CD4-positive, alpha-beta T cell treated with Interleukin-4 for 4 hours (primary cell): ENCODE measurements at places on chromosomes 5 and 9.
A peak's percentile ranks its signal among the peaks of the same experiment; 100 is the strongest.

DNA sequence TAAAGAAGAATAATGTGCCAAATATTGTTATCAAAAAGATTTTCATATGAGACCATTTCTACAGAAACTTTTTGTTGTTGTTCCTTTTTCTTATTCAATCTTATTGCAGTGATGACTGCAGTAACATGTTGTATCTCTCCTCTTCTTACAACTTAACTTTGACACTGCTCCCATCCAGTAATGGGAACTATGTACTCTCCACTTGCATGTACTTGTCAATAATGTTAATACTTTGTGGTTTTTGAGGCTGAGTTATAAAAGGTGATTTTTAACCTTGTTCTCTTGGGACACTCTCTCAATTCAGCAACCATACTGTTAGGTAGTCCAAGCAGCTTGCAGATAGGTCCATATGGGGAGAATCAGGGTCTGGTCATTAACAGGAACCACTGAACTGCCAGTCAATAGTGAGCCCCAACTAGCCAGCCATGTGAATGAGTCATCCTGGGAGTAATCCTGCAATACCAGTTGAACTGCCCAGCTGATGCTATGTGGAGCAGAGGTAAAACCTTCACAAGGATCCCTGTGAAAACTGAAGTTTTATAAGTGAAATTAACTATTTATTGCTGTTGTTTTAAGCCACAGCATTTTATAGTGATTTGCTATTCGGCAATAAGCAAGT is 199.6 kb upstream of the DAB2 start:
- DNase-seq: no peak

- no peak for DNase-seq
These were observed 77.8 kb downstream of the TENT4A start for GRCh38 chr5:6791031-6791430.

GRCh38 chr9:133304477-133305377 is 29.7 kb upstream of the ABO start:
- DNase-seq: no peak

- no peak for DNase-seq
These were observed 11.4 kb upstream of the NDST1 start for GRCh38 chr5:150496534-150496933.

DNA sequence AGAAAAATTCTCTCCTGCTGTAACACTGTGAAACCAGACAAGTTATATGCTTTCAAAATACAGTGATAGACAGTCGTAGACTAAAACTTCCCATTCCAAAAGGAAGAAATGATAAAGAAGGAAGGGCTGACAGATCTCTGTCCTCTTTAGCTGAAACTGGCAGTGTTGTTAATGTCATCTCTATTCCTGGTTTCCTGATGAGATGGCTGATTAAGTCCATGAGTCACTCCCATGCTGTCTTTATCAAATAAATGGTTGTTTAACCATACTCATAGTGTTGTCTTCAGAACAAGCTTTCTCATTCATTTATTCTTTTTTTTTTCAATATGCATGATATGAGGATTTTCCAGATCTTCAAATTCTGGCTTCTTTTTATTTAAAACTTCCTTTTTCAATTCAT is 952.2 kb upstream of the WWC1 start:
- no peak for DNase-seq

- DNase-seq: no peak
These were observed 32.0 kb upstream of the ITGA2 start for GRCh38 chr5:52956915-52957747.

DNA sequence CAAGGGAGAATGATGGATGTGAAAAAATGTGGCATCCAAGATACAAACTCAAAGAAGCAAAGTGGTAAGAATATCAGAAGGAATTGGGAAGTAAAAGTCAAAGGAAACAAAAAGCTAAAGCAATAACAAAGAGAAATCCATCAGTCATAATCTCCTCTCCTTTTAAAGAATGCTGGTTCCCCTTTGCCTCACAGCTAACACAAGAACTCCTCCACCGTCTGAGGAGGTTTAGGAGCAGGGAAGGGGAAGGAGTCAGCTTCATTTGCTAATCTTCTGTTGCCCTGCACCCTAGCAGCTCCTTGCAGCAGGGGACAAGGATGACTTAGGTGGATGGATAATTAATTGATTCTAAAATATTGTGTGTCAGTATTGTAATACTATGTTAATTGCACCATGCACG is 16.4 kb downstream of the CD274 start:
- DNase-seq: no peak

- DNase-seq: no peak
These were observed 1397.0 kb upstream of the C9orf72 start for GRCh38 chr9:28970241-28970654.

- no peak for DNase-seq
These were observed 24.7 kb upstream of the ANKRD34B start for GRCh38 chr5:80594810-80595209.

- DNase-seq: no peak
These were observed 13.4 kb upstream of the VPS13A start for GRCh38 chr9:77163884-77164283.

DNA sequence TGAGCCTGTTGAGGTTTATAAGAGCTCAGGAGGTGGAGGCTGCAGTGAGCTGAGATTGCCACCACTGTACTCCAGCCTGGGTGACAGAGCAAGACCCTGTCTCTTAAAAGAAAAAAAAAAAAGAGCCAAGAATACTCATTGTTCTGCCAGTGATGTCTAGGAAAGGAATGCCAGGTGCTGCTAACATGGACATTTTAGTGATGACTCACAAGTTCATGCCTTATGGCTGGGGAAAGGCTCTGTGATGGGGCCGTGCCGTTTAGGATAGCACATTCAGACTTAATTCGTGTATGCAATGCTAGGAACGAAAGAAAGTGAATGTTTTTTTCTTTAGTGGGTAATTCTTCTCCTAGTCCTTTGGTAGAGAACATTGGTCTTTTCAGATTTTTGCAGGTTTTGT is 134.2 kb downstream of the ARHGAP26 start:
- no peak for DNase-seq

DNA sequence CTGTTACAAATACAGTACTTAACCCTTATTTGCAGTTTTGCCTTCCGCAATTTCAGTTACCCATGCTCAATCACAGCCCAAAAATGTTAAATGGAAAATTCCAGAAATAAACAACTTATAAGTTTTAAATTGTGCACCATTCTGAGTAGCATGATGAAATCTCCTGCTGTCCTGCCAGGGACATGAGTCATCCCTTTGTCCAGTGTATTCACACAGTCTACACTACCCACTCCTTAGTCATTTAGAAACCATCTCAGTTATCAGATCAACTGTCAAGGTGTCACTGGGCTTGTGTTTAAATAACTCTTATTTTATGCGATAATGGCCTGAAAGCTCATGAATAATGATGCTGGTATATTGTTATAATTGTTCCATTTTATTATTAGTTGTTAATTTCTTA is 95.8 kb downstream of the PLCXD3 start:
- no peak for DNase-seq

DNA sequence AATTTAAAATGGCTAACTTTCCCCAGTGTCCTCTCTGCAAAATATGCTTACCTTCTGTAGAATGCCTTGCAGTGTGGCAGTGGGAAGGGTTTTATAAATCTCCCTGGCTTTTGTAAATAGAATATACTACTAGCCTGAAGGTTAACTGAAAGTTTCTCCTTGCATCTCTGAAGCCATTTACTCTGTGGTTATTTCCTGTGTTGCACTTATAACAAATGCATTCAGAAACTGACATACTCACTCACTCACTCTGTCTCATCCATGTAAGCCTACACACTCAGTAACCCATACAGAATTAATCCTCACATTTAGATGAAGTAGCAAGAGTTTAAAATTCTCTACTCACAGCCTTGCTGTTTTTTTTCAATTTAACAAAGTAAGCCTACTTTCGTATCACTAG is 87.1 kb upstream of the SH3GL2 start:
- no peak for DNase-seq

DNA sequence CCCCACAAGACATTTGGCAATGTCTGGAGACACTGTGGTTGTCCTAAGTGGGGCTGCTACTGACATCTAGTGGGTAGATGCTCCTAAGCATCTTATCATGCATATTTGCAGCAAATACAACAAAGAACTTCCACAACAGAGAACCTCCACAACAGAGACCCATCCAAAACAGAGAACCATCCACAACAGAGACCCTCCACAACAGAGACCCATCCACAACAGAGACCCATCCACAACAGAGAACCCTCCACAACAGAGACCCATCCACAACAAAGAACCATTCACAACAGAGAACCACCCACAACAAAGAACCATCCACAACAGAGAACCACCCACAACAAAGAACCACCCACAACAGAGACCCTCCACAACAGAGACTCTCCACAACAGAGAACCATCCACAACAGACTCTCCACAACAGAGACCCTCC is 32.8 kb downstream of the ARPC5L start:
- DNase-seq: peak; percentile 60

GRCh38 chr5:147842869-147843268 is 11.4 kb upstream of the SPINK1 start:
- no peak for DNase-seq
